ENCODE measurements at places on chromosomes 6 and 20.

GRCh38 chr6:103154779-103155572, 1704.7 kb downstream of the HACE1 start:
- no peak for DNase-seq

DNA sequence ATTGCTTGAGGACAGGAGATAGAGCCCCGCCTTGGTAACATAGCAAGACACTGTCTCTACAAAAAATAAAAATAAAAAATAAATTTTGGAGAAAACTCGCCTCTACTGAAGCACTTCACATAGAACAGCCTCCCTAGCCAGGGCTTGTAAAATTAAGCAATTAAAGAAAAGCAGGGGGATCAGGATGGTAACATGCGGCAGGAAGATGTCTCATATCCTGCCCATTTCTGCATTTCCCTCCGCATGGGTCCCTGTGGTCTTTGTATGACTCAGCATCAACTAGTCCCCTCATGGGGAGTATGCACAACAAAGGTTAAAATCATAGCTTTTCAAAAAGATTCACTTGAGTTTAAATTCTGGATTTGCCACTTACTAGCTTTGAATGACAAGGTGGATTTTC, 379.0 kb downstream of the EPHA7 start:
- no peak for DNase-seq

- DNase-seq = no peak
Observed at GRCh38 chr6:10262505-10262904, 152.4 kb downstream of the TFAP2A start.

DNA sequence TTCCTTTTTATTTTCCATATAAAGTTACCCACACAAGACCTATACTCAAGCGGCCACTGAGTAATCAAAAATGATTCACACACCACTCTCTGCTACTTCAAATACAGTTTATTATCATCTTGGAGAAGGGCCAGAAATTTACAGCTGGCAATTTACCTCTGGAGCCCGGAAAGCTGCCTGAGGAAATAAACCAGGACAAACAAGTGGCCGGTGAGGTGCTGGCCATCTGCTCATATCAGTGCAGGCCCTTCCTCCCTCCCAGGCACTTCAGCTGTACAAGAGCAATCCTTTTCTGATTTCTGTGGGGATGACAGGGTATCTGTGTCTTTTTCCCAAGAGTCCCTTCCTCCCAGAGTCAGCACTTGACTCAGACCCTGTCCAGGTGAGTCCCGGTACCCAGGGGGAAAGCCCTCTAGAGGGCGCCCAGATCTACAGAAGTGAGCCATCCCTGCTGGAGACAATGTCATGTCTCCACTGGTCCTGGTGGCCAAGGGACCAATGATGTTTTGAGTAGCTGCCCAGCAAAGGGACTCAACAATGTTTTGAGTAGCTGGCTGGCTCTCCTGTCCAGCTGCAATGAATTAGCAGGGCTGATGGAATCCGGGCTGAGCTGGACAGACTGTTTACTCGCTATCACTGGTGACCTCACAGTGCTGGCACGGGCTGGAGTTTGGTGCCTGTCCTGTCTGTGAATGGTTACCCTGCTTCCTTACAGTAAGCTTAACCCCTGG, 23.6 kb downstream of the LRP11 start:
- peak; percentile 54 for DNase-seq

DNA sequence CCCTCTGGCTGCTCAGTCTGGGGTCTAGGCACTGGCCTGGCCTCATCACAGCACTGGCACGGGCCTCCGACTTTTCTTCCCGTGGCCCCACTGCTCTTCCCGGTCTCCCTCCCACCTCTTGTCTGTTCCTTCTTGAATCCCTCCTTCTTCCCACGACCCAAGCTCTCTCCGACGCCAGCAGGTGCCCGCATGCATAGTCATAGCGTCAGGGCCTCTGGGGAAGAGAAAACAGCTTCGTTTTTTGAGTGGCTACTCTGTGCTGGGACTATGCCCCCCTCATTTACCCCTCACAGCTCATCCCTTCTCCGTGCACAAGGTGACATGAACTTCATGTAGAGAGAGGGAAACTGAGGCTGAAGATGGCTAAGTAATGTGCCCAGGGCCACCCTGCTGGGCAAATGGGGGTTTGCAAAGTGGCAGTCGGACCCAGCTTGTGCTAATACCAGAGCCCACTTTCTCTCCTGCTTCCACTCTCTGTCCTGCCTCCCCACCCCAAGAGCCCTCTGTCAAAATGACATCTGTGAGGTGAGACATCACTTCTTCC, 59.2 kb downstream of the SYNJ2 start:
- no peak for DNase-seq

DNA sequence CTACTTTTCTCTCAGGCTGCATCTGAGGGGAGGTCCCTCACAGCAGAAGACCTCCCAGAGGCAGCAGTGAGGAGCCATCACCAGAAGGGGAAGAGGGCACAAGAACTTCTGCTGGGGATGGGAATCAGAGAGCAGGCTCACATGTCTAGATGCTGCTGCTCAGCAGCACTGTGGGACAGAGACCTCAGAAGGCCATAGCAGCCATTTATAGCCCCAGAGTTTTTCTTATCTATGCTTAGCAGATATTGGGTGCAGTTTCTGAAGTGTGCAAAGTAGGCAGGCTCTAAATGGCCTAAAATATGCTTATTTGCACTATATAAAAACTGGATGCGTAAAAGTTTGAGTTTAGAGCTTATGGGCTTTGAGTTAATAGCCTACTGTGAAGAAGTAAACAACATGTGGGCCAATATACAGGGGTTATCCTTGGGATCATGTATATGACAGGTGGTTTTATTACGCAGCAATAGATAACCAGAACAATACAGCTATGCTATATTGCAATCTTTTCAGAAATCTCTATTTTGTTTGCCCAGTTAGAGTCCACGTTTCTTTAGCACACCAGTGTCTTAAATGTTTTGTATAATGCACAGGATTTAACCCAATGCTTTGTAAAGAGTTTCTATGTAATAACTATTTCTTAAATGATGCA, 60.2 kb upstream of the TMEM244 start:
- no peak for DNase-seq

- DNase-seq = no peak
Observed at GRCh38 chr6:142380626-142381025, 78.8 kb downstream of the ADGRG6 start.

- DNase-seq = peak; percentile 36
Observed at GRCh38 chr6:118746145-118746824, 94.9 kb upstream of the CEP85L start.

- no peak for DNase-seq
Observed at GRCh38 chr6:44119704-44120262, 7.5 kb downstream of the MRPL14 start.

DNA sequence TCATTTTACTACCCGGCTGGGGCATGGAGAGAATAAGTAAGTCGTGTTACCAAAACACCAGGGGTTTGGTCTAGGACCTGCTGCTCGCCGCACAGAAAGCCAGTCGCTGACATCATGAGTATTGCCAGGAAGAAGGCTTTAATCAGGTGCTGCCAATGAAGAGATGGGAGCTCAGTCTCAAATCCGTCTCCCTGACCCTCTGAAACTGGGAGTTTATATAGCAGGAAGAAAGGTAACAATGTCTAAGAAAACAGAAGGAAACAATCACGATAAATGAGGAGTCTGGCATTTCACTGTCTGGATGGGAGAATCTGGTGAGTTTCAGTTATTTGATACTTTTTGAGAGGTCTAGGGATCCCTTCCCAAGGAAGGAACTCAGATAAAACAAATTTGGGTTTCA, 437.9 kb upstream of the JARID2 start:
- DNase-seq = no peak

GRCh38 chr6:26156850-26157250, 69.6 kb downstream of the HFE start:
- no peak for DNase-seq

GRCh38 chr6:167287513-167288048, 3.5 kb upstream of the UNC93A start:
- no peak for DNase-seq

DNA sequence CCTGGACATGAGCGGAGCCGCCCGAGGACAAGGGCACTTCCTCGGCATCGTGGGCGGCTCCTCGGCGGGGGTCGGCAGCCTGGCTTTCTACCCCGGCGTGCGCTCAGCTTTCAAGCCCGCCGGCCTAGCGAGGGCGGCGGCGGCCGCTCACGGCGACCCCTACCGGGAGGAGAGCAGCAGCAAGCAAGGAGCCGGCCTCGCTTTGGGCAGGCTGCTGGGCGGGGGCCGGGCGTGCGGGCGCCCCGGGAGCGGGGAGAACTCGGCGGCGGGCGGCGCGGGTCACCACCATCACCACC, 6.7 kb downstream of the PRDM13 start:
- peak; percentile 83 for DNase-seq

DNA sequence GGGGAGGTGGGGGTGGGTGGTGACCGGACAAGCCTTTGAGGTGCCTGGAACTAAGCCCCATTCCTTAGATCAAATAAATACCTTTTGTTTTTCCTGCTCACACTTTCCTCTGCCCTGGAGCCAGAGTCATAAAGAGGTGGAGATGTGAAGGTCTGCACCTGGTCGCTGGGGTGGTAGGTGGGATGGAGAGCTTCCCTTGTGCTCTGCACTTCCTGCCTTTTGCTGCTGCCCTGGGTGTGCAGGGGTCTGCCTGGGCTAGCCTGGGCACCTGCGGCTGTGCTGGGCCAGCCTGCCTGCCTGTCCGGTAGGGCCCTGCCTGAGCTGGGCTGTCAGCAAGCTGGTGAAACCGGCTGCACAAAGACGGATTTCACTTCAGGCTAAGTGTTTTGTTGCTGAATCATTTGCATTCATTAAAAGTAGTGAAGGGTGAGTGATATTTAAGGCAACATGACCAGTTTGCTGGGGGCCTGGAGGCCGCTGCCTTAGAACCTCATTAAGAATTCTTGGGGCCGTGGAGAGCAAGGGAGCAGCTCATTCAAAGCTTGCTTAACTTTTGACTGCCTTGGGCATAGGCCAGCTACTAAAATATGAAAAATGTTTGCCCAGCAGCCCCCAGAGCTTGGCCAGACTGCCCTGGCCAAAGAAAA, 20.5 kb downstream of the PTK7 start:
- DNase-seq = no peak

DNA sequence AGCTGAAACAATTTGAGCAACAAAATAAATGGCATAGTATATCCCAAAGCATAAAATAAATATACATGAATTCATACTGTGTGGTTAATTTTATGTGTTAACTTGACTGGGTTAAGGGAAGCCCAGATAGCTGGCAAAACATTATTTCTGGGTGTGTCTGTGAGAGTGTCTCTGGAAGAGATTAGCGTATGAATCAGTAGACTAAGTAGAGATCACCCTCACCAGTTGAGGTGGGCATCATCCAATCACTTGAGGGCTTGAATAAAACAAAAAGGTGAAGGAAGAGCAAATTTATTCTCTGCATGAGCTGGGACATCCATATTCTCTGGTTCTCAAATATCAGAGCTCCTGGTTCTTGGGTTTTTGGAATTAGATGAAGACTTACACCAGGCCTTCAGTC, 17.9 kb downstream of the SLC22A16 start:
- no peak for DNase-seq

- no peak for DNase-seq
Observed at GRCh38 chr6:114827135-114827534, 484.3 kb upstream of the HS3ST5 start.

DNA sequence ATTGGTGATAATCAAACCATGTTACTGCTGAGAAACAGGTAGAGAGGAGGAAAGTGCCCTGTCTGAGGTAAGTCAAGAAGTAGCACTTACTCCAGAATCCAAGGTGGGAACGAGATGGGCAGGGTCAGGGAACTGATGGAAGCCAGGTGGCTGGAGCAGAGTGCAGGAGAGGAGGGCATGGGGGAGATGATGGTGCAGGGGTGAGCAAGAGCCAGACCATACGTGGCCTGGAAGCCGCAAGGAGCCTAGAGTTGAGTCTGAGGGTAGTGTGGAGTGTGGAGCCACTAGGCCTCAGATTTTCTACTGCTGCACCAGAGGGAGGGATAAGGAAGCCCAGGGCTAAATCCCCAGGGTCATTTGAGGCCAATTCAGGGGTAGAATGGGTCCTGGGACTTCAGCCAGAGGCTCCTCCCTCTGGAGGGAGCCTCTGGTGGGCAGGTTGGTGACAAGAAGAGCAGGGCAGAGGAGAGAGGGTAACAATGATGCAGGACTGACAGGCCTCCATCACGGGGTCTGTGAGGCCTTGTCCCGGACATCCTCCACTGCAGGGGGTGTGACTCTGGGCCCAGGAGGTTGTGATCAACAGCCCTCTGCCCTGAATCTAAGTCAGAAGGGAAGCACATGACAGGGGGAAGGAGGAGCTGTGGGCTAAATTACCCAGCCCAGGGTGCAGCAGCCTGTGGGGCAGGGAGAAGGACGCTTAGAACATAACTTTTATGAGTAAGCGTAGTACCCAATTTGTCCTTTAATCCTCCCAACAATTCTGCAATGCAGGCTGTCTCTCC, 28.7 kb downstream of the COX4I2 start:
- DNase-seq = no peak

DNA sequence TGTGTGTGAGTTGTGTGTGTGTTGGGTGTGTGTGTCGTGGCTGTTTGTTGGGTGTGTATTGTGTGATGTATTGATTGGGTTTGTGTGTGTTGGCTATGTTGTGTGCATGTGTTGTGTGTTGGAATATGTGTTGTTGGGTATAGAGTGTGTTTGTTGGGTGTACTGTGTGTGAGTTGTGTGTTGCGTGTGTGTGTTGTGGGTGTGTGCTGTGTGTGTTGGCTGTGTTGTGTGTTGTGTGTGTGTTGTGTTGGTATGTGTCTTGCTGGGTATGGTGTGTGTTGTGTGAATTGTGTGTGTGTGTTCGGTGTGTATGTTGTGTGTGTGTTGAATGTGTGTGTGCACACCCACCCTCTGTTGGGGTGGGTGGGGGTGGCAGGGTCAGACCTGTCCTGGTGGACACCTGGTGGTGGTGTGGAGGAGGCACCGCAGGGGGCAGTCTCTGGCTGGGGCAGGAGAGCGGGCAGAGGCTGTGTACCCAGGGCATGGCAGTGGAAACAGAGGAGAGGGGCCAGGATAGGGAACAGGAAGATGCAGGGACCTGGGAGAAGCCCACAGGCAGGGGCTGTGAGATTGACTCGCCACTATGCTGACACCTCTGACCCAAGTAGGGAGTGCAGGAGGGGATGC, 25.5 kb upstream of the PXDC1 start:
- DNase-seq = no peak

DNA sequence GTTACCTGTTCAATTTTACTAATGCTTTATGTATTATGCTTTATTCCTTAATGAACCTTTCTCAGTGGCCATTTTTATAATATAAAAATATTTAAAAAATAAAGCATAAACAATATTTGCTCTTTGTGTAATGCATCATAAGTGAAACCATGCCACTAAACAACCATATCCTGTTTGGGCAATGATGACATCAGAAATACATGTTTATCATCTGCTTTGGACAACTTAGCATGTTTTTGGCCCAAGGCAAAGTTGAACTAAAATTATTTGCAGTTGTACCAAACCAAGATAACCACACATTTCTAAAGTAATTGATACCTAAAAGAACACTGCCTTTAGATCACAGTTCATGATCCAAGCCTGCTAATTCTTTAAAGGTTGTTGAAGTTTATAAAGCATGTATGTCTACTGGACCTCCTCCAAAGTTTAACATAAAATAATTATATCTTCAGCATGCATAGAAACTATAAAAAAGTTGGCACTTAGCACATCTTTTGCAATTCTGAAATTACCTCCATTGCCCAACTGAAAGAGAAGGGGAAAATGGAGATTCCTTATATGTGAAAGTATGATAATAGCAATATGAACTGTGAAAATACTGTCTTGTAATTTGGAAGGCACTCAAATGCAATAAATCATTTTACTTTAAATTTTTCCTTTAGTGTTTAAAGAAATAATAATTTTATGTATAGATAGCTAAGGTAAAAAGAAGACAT, 325.6 kb upstream of the RUNX2 start:
- DNase-seq = peak; percentile 27

GRCh38 chr6:9136141-9136822, 700.9 kb upstream of the SLC35B3 start:
- no peak for DNase-seq
